ENCODE measurements at places on chromosomes 16 and 17. TPM values are rescaled to one million over a fixed set of nuclear protein-coding genes. Genes with fewer than 3 reads are reported as not detected.
A peak's percentile ranks its signal among the peaks of the same experiment; 100 is the strongest.

IGSF6 gene
- 2.7 TPM for polyA plus RNA-seq

TRPV2 gene
- polyA plus RNA-seq = 9.3 TPM

CCL5 gene
- 4.9 TPM for polyA plus RNA-seq

NPIPB8 gene
- polyA plus RNA-seq = not detected

CDR2L gene
- 2.3 TPM for polyA plus RNA-seq

TRAF7 gene
- polyA plus RNA-seq = 73.4 TPM

- H3K27ac ChIP-seq = no peak overlapping the region
- no peak for DNase-seq
- H3K36me3 ChIP-seq = peaks cover 73% of the 10 kb centered on the region
- no peaks in the 10 kb centered on the region for H3K4me1 ChIP-seq
- H3K4me3 ChIP-seq = no peak overlapping the region
Measured at GRCh38 chr16:492211-492875, 35.2 kb upstream of the CAPN15 start.

- no peaks in the 10 kb centered on the region for H3K4me1 ChIP-seq
- H3K27ac ChIP-seq = no peak overlapping the region
- peaks cover 26% of the 10 kb centered on the region for H3K36me3 ChIP-seq
Measured at GRCh38 chr16:50315346-50315997, 49.1 kb downstream of the ADCY7 start.

DNA sequence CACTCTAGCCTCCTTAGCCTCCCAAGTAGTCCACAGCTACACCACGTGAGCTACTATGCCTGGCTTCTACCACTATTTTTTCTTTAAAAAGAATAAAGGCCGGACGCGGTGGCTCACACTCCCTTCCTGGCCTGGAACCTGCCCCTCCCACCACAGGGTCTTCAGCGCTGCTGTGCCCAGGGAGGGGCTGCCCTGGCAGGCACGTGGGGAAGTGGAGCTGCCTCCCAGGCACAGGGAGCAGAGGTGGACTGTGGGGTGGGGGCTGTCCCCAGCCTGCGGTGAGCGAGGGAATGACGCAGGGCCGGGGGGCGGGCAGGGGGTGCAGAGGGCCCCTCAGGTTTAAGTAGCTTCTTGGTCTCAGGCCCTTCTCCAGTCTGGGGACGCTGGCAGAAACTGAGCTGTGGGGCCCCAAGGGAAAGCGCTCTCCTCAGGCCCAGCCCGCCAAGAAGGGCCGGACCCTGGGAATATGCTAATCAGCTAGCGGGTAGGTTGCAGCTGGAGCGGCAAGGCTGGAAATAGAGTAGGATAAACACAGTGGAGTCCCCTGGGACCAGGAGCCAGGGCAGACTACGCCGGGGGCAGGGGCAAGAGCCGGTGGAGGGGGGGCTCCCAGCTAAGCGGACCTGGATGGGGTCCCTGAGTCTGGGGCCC, 46.8 kb downstream of the TIMM22 start:
- H3K4me1 ChIP-seq = peaks cover 3% of the 10 kb centered on the region
- no peak for DNase-seq
- H3K36me3 ChIP-seq = peaks cover 8% of the 10 kb centered on the region
- H3K4me3 ChIP-seq = no peak overlapping the region
- H3K27ac ChIP-seq = no peak overlapping the region
- H3K27me3 ChIP-seq = no peaks in the 10 kb centered on the region

- peaks cover 33% of the 10 kb centered on the region for H3K27me3 ChIP-seq
- H3K4me3 ChIP-seq = no peak overlapping the region
- no peaks in the 10 kb centered on the region for H3K36me3 ChIP-seq
- no peak overlapping the region for H3K27ac ChIP-seq
- H3K4me1 ChIP-seq = peaks cover 21% of the 10 kb centered on the region
Measured at GRCh38 chr17:44965481-44966234, 2.4 kb downstream of the C1QL1 start.

GRCh38 chr17:7258731-7259554, 3.3 kb downstream of the CLDN7 start:
- peak overlapping the region; percentile 99 for H3K27ac ChIP-seq
- peak; percentile 99 for DNase-seq
- H3K36me3 ChIP-seq = no peaks in the 10 kb centered on the region
- no peaks in the 10 kb centered on the region for H3K4me1 ChIP-seq

DNA sequence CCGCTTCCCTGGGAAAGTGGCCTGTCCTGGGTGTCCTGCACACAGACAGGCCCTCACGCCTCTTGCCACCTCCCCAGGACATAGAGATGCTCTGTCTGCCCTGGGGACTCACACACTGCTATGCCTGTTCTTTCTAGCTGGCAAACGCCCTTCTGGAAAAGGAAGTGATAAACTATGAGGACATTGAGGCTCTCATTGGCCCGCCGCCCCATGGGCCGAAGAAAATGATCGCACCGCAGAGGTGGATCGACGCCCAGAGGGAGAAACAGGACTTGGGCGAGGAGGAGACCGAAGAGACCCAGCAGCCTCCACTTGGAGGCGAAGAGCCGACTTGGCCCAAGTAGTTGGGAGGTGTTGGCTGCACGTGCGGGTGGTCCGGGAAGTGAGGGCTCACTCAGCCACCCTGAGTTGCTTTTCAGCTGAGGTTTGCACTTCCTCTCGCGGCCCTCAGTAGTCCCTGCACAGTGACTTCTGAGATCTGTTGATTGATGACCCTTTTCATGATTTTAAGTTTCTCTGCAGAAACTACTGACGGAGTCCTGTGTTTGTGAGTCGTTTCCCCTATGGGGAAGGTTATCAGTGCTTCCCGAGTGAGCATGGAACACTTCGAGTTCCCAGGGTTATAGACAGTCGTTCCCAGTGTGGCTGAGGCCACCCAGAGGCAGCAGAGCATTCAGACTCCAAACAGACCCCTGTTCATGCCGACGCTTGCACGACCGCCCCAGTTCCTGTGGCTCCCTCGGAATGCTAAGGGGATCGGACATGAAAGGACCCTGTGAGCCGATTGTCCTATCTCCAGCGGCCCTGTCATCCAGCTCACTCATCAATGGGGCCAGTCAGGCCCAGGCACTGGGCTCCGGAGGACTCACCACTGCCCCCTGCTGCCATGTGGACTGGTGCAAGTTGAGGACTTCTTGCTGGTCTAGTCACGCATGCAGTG, 3.5 kb upstream of the RPL13 start:
- DNase-seq = peak; percentile 81
- no peak overlapping the region for H3K4me3 ChIP-seq
- no peaks in the 10 kb centered on the region for H3K4me1 ChIP-seq
- H3K36me3 ChIP-seq = peaks cover 72% of the 10 kb centered on the region
- no peaks in the 10 kb centered on the region for H3K27me3 ChIP-seq

DNA sequence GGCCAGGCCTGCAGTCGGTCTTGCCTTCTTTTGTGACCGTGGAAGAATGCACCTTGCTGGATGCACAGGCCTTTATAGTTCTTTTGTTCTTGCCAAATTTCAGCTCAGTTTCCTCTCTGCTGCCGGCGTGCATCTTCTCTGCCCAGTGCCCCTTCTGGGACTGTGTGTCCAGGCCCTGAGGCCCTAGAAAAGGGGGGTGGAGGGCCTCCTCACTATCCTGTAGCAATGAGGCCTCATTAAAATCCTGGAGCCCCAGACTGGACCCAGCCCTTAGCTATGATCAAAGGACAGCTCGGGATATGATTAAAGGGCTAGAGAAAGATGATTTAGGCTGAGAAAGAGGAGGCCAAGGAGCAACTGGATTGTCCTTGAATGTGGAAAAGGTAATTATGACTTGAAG, 229.8 kb downstream of the SEC14L1 start:
- peaks cover 10% of the 10 kb centered on the region for H3K4me1 ChIP-seq
- no peak for DNase-seq
- H3K27me3 ChIP-seq = no peaks in the 10 kb centered on the region
- no peak overlapping the region for H3K27ac ChIP-seq
- no peak overlapping the region for H3K4me3 ChIP-seq
- peaks cover 32% of the 10 kb centered on the region for H3K36me3 ChIP-seq

TANC2 gene
- 3.7 TPM for polyA plus RNA-seq

DNA sequence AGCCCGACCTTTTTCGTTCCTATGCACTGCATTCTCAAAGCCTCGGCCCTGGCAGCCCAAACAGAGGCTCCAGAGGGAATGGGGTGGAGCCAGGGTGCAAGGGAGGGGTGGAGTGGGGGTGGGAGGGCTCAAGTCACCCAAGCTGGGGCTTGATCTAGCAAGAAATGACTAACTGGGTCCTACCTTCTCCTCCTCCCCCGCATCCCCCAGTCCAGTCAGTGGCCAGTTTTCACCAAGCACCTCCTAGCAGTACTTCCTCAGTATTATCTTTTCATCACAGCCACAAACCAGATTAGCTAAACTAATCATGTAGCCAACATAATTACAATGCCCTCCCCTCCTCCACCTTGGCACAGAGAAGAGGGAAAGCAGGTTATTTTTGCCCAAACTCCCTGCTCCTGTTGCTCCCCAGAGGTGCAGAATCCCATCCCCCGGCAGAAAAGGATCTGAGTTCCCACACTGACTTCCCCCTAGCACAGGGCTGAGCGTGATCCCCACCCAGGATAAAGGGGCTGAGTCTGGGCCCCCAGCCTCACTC, 2.2 kb downstream of the JUP start:
- H3K27me3 ChIP-seq = no peaks in the 10 kb centered on the region
- H3K4me3 ChIP-seq = peak overlapping the region; percentile 80
- DNase-seq = peak; percentile 54
- peak overlapping the region; percentile 99 for H3K27ac ChIP-seq

DNA sequence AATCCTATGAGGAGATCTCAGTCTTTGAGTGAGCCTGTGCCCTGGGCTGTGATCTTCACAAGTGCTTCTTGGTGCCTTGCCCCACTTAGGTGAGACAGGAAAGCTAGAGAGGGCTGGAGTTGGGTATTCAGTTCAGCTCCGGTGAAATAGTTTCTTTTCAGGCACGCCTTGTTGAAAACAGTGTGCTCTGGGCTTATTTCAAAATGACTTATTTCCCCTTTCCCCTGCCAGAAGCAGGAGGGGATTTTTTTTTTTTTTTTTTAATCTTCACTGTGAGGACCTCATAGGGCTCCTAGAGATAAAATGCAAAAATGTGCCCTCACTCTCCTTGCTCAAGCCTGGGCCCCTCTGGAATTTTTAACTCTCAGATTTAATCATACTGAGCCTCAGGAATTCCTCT, 27.2 kb downstream of the MOSMO start:
- no peak for DNase-seq
- H3K4me3 ChIP-seq = no peak overlapping the region
- H3K27ac ChIP-seq = no peak overlapping the region
- no peaks in the 10 kb centered on the region for H3K36me3 ChIP-seq
- no peaks in the 10 kb centered on the region for H3K27me3 ChIP-seq

DNA sequence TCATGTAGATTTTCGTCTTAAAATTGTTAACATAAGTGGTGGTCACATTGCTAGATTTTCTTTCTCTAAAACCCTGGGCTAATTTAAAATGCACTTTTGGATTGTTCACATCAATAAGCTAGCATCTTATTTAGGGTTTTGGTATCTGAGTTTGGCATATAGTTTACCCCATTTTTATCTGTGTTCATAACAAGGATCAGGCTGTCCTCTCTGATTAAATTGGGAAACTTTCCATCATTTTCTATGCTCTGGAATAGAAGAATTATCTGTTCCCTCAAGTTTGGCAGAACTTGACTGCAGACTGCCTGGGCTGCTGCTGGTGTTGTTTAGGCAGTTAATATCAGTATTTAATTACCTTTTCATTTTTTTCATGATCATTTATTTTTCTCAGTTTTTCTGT, 1.8 kb downstream of the SPECC1 start:
- no peaks in the 10 kb centered on the region for H3K36me3 ChIP-seq
- no peak for DNase-seq
- H3K4me1 ChIP-seq = no peaks in the 10 kb centered on the region
- H3K4me3 ChIP-seq = no peak overlapping the region
- no peak overlapping the region for H3K27ac ChIP-seq

DHRS11 gene
- polyA plus RNA-seq = 639 TPM

- no peak for DNase-seq
- no peak overlapping the region for H3K27ac ChIP-seq
- H3K27me3 ChIP-seq = no peaks in the 10 kb centered on the region
- no peaks in the 10 kb centered on the region for H3K36me3 ChIP-seq
- H3K4me3 ChIP-seq = no peak overlapping the region
Measured at GRCh38 chr17:10881959-10882358, 44.1 kb upstream of the PIRT start.

DNA sequence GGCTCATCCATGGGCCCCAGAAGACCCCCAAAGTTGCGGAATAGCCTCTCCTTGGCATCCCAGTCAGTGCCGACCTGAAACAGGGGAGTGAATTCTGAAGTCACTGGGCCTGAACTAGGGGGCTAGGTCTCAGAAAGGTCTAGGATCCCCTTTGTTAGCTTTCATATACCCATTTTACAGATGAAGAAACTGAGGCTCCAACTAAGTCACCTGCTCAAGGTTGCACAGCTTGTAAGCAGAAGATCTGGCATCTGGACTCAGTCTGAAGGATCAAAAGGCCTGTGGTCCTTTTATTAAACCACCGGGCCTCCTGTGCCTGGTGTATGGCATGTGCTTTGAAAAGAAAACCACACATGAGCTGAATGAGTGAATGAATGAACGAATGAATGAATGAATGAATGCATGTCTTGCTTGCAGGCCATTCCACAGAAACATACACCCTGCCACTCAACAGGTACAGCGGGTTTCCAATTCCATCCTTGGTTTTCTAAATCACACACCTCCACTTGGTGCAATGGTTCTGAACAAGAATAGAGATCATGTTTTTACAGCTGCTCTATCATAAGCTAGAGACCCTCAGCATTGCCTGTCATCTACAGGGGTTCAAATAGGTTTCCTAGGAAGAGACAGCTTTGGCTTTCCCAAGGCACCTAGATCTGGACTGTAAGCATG, 352.7 kb downstream of the XYLT1 start:
- no peaks in the 10 kb centered on the region for H3K36me3 ChIP-seq
- H3K4me1 ChIP-seq = no peaks in the 10 kb centered on the region
- no peaks in the 10 kb centered on the region for H3K27me3 ChIP-seq
- no peak for DNase-seq

NOS2 gene
- polyA plus RNA-seq = 0.22 TPM

DNA sequence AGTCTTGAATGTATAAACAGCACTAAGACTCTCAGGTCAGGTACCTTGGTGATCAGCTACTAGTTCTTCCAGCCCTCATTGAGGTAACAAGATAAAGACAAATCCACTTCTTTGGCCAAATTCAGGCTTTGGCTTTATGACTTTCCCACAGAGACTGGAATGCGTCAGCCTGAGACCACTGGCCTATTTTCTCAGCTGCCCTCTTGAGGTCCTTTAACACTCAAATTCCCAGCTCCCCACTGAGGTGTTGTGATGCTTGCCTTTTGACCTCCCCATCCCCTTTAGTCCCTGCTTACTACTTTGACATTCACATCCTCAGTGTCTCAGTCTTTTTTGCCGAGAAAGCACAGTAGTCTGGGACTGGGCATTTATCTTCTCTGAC, 10.6 kb downstream of the TNFAIP1 start:
- H3K4me3 ChIP-seq = no peak overlapping the region
- H3K36me3 ChIP-seq = peaks cover 11% of the 10 kb centered on the region
- no peaks in the 10 kb centered on the region for H3K4me1 ChIP-seq
- no peak for DNase-seq
- no peaks in the 10 kb centered on the region for H3K27me3 ChIP-seq

GRCh38 chr17:10429421-10430045, 7.8 kb upstream of the MYH8 start:
- H3K27me3 ChIP-seq = no peaks in the 10 kb centered on the region
- no peaks in the 10 kb centered on the region for H3K36me3 ChIP-seq
- no peak for DNase-seq
- H3K4me1 ChIP-seq = no peaks in the 10 kb centered on the region
- H3K27ac ChIP-seq = no peak overlapping the region

- H3K27me3 ChIP-seq = no peaks in the 10 kb centered on the region
- DNase-seq = peak; percentile 93
- no peak overlapping the region for H3K4me3 ChIP-seq
Measured at GRCh38 chr16:81493755-81494433, 49.3 kb downstream of the CMIP start.

SPN gene
- polyA plus RNA-seq = 1.6 TPM

Measured in small intestine (tissue), 16 donors.